ENCODE measurements at places on chromosomes 13 and 19. TPM values are rescaled to one million over a fixed set of nuclear protein-coding genes. Genes with fewer than 3 reads are reported as not detected.

DNA sequence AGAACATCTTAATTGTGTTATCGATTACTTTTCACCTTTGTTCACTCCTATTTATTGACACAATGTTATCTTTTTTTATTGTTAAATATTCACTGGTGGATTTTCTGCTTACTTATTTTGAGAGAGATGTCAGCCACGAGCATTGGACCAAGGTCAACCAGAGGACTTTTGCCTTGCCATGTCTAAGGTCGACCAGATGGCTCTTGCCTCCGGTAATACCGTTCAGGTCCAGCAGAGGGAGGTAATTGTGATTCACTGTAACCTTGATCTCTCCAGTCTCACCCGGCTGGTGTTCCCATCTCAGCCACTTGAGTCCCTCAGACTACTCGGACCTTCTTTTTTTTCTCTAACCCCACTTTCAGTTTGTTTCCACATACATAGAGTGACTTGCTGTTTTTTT is 1438.1 kb downstream of the UQCRFS1 start:
- DNase-seq = no peak

DNA sequence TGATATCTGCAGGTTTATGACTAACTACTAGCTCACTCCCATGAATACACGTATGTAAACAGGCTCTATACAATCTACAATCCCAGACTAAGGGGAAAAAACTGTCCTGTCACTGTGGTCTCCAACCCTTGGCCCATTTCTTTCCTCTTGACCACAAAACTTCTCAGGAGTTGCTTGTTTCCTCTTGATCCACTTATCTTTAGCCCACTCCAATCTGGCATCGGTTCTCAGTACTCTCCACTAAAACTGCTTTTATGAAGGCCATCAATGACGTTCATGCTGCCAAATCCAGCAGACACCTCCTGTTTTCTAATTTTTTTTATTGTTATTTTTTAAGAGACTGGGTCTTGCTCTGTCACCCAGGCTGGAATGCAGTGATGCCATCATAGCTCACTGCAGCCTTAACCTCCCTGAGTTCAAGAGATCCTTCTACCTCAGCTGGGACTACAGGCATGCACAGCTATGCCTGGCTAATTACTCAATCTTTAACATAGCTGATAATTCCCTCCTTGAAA is 31.9 kb upstream of the USPL1 start:
- DNase-seq = no peak

PTH2 gene
- not detected for total RNA-seq

GRCh38 chr19:1103708-1104310 is at the start of gene GPX4:
Gene GPX4 (plus strand): TSS chr19:1103994. CDS start chr19:1104044, 50 bp downstream.
- peak; percentile 99 for DNase-seq

GRCh38 chr19:44661205-44661604 is 10.1 kb upstream of the CEACAM19 start:
- no peak for DNase-seq

DNA sequence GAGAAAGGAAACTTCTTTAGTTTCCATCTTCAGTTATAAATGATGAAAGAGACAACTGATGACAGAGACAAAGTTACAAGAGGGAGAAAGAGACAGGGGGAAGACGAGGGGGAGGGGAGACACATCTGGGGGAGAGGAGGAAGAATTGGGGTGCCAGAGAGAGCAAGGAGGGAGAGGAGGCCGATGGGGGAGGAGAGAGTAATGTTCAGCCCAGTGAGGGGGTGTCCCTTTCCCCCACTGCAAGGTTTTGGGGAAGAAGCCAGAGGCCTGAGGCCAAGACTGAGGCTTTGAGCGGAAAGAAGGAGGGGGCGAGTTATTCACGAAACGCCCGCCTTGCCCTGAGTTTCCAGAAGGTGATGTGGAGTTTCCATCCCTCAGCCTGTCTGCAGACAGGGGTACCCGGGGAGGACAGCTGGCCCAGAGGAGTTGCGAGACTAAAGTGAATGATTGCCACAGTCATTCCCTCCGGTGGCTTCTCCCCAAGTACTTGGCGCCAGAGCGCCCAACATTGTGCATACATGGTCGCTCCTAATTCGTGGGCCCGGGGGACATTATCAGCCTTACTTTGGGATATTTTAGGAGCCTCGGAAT is 558 bp upstream of the PPAN start:
- no peak for DNase-seq

DNA sequence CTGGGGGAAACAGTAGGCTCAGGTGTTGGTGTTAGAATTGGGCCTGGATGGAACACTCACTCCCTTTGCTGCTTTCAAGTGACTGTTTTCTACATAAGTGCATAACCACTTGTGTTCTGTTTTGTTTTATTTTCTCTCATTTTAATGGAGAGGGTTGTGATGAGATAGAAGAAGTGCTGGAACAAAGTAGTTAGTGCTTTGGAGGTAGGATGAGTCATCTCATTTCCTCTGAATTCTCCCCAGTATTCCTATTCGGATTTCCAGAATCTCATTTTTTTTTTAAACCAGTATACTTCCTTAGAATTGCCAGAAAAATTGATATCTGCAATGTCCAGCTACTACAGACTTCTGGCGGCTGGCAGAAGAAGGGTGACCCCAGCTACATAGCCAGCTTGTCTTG is 575.9 kb downstream of the MYO16 start:
- DNase-seq = no peak

DNA sequence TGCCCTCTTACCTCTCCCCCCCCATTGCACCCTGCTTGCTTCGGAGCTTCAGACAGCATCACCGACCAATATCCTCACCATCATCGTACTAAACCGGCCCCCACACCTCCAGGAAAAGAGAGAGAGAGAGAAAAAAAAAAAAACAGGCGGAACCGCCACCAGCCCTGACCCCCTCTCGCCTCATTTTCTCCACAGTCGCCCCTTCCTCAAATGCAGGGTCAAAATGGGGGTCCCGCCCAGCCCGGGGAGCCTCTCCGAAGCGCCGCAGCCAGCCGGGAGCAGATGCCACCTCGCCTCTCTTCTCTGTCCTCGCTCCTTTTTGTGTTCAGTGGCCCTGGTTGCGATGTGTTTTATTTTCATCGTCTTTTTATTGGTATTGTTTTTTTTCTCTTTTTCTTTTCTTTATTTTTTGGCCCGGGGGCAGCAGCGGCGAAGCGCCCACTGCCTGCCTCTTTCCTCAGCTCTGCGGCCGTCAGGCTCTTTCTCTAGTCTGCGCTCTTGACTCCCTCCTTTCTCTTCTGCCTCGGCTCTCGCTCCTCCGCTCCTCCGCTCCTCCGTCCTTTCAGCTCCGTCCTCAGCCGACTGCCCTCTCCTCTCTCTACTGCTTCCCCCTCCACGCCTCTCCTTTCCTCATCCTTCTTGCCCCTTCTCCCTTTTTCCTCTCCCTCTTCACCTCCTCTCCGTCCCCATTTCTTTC is 41.4 kb downstream of the DEDD2 start:
- no peak for DNase-seq

- peak; percentile 30 for DNase-seq
Observed at GRCh38 chr19:47779524-47780214, 1.2 kb downstream of the SELENOW start.
